ENCODE measurements at places on chromosomes 5 and 9.

- H3K27me3 ChIP-seq = no peaks in the 10 kb centered on the region
- no peak overlapping the region for H3K27ac ChIP-seq
- no peak overlapping the region for H3K4me3 ChIP-seq
- DNase-seq = no peak
- no peaks in the 10 kb centered on the region for H3K36me3 ChIP-seq
Observed at GRCh38 chr9:133735415-133735775, 2.8 kb downstream of the SARDH start.

- no peak for DNase-seq
- no peak overlapping the region for H3K4me3 ChIP-seq
- H3K36me3 ChIP-seq = no peaks in the 10 kb centered on the region
- no peaks in the 10 kb centered on the region for H3K27me3 ChIP-seq
- no peaks in the 10 kb centered on the region for H3K4me1 ChIP-seq
Observed at GRCh38 chr5:150224483-150225027, 34.7 kb downstream of the SLC6A7 start.

DNA sequence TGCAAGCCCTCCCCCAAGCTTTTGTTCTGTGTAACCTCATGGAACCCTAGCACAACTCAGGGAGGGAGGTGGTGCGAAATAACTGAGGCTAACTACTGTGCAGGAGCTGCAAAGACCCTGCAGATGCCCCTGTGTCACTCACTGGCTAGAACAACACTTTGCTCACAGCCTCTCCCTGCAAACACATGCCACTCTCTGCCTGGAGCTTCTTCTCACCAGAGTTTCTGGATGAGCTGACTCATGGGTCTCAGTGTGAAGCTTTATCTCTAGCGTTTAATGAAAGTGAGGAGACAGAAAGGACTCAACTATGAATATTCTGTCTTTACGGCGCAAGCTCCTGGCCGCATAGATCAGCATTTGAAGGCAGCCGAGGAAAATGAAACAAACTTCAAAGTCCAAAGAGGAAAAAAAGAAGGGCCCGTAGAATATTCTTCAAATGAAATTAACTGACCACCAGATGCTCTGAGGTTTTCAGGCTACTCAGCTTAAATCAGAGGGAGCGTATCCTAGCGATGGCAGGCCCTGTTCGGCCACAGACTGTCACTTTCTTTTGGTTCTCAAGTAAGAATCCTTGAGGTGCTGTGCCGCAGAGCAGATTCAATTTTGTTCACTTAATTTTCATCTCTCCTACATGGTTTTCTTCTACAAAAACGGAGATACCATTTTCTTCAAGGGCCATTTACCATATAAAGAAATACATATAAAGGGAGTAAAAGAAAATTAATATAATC lies 77.7 kb upstream of the TAS2R1 start:
- no peak overlapping the region for H3K27ac ChIP-seq
- no peaks in the 10 kb centered on the region for H3K4me1 ChIP-seq
- no peaks in the 10 kb centered on the region for H3K36me3 ChIP-seq
- no peaks in the 10 kb centered on the region for H3K27me3 ChIP-seq
- DNase-seq = no peak

- H3K4me1 ChIP-seq = no peaks in the 10 kb centered on the region
- no peaks in the 10 kb centered on the region for H3K27me3 ChIP-seq
- H3K27ac ChIP-seq = no peak overlapping the region
- no peaks in the 10 kb centered on the region for H3K36me3 ChIP-seq
- no peak overlapping the region for H3K4me3 ChIP-seq
Observed at GRCh38 chr5:94808497-94808896, 190.0 kb downstream of the SLF1 start.

GRCh38 chr9:121277518-121278295 lies 9.7 kb downstream of the GSN start:
- H3K36me3 ChIP-seq = no peaks in the 10 kb centered on the region
- H3K27ac ChIP-seq = no peak overlapping the region
- DNase-seq = no peak

- no peaks in the 10 kb centered on the region for H3K36me3 ChIP-seq
- H3K4me1 ChIP-seq = no peaks in the 10 kb centered on the region
- no peak for DNase-seq
- no peaks in the 10 kb centered on the region for H3K27me3 ChIP-seq
Observed at GRCh38 chr5:136058039-136058971, 29.5 kb downstream of the TGFBI start.

DNA sequence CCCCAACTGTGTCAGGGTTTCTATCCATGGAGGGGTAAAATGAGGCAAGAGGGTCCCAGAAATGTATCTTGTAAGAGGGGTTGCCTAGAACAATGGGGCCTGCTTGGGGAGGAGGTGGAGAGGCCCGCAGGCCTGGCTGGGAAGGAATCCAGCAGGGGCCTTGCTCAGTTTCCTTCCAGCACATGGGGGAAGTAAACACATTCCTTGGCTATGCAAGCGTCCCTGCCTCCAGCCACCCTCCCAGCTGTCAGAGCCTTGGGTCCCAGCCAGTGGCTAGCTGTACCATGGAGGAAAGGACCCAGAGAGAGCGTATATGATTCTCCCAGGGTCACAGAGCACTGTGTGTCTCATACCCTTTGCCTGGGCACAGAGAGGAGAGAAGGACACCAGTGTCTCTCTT lies 71.1 kb upstream of the IL17B start:
- H3K36me3 ChIP-seq = no peaks in the 10 kb centered on the region
- no peaks in the 10 kb centered on the region for H3K4me1 ChIP-seq
- H3K27ac ChIP-seq = no peak overlapping the region
- no peak overlapping the region for H3K4me3 ChIP-seq
- H3K27me3 ChIP-seq = no peaks in the 10 kb centered on the region
- no peak for DNase-seq

DNA sequence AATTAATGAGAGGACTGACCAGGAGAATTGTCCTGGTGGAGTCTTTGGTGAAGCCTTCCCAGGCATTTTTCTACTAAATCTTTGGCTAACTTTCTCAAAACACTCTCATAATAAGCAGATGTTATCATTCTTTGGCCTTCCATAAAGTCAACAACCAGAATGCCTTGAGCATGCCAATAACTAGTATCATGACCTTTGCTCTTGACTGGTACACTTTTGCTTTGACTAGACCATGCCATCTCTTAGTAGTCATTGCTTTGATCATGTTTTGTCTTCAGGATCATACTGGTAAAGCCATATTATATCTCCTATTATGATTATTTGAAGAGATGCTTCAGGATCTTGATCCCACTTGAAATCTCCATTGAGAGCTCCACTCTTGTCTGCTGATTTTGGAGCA lies 506.9 kb downstream of the ELAVL2 start:
- no peaks in the 10 kb centered on the region for H3K36me3 ChIP-seq
- no peak overlapping the region for H3K27ac ChIP-seq
- DNase-seq = no peak
- H3K4me1 ChIP-seq = no peaks in the 10 kb centered on the region

DNA sequence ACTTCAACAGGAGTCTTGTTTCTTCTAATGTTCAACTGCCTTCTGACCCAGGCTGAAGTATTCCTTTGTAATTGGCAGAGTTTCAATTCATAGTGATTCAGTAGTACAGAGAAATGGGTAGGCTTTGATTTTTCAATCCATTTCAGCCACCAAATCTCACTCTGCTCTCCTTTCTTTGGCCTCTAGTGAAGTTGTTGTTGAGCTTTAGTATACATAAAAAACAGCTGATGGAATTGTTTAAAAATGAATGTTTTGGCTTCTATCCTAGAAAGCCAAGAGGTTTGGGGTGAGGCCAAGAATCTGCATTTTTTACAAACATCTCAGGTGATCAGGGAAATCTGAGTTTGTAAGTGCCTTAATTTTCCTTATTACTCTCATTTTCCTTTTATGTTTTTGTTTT lies 182.9 kb upstream of the MAP1B start:
- H3K27ac ChIP-seq = no peak overlapping the region
- no peak for DNase-seq
- no peak overlapping the region for H3K4me3 ChIP-seq
- H3K27me3 ChIP-seq = no peaks in the 10 kb centered on the region
- H3K36me3 ChIP-seq = no peaks in the 10 kb centered on the region

DNA sequence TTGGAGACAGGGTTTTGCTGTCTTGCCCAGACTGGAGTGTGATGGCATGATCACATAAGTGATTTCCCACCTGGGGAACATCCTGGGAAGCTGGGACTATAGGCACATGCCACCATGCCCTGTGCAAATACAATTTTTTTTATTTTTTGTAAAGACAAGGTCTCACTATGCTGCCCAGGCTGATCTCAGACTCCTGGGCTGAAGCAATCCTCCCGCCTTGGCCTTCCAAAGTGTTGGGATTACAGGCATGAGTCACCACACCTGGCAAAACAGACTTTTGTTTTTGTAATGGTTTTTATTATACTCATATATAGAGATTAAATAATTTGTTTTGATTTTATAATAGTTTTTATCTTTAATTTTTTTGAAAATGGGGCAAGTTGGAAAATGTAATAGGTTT lies 14.7 kb downstream of the DNAJC25 start:
- H3K27me3 ChIP-seq = no peaks in the 10 kb centered on the region
- H3K36me3 ChIP-seq = peaks cover 17% of the 10 kb centered on the region
- no peaks in the 10 kb centered on the region for H3K4me1 ChIP-seq
- no peak overlapping the region for H3K4me3 ChIP-seq

- H3K27ac ChIP-seq = no peak overlapping the region
- no peaks in the 10 kb centered on the region for H3K4me1 ChIP-seq
- no peaks in the 10 kb centered on the region for H3K36me3 ChIP-seq
Observed at GRCh38 chr9:114183006-114183405, 27.7 kb downstream of the COL27A1 start.

DNA sequence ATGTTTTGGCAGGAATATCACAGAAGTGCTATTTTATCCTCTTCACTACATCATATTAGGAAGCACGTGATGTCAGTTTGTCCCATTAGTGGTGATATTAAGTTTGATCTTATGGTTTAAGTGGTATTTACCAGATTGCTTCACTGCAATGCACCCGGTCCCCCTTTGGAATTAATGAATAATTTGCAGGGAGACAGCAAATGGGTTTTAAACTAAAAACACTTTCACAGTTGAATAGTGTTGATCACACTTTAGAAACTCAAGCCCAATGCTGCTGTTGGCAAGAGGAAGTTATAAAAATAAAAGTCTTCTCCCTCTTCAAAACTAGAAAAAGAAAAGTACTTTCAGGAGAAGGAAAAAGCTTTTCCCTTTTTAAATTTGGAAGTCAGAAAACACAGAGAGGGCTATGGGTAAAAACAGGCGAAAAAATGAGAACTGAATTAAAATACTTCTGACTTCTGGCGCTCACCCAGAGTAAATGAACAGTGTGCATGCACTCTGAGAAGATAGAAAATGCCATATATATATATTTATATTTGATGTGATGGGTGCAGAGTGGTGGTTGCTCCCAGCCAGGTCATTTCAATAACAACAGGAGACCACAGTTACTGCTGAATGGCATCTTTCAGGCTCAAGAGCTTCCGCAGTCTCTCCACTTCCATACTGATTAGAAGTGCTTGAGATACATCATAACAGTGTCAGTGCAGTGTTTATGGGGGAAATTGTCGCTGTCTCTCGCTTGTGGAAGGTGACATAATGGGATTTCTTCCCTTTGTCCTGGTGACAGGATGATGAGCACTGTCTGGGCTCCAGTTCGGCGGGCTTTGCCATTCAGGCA lies 278.0 kb downstream of the ZSWIM6 start:
- DNase-seq = no peak
- no peaks in the 10 kb centered on the region for H3K27me3 ChIP-seq
- H3K4me1 ChIP-seq = no peaks in the 10 kb centered on the region

GRCh38 chr5:160092960-160093707 lies 26.1 kb downstream of the PWWP2A start:
- no peaks in the 10 kb centered on the region for H3K4me1 ChIP-seq
- H3K27ac ChIP-seq = no peak overlapping the region
- H3K36me3 ChIP-seq = peaks cover 31% of the 10 kb centered on the region
- DNase-seq = no peak

DNA sequence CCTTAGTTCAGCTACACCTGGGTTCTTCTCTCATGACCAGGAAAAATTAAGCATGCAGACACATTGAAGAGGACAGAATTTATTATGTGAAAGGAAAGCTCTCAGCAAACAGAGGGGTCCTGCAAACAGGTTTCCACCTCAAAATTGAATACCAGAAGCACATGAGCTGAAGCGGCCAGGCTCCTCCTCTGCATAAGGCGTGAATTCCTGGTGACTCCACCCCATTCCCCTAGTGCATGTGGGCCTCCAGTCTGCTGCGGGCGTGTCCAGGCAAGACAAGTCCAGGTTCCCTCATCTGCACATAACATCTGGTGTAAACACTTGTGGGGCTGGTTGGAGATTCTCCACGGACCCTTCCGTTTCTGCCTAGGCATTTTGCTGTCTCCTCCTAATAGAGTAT lies 1156.4 kb downstream of the FOXD4L5 start:
- H3K36me3 ChIP-seq = no peaks in the 10 kb centered on the region
- no peak overlapping the region for H3K27ac ChIP-seq
- no peaks in the 10 kb centered on the region for H3K4me1 ChIP-seq
- H3K27me3 ChIP-seq = no peaks in the 10 kb centered on the region
- no peak for DNase-seq

DNA sequence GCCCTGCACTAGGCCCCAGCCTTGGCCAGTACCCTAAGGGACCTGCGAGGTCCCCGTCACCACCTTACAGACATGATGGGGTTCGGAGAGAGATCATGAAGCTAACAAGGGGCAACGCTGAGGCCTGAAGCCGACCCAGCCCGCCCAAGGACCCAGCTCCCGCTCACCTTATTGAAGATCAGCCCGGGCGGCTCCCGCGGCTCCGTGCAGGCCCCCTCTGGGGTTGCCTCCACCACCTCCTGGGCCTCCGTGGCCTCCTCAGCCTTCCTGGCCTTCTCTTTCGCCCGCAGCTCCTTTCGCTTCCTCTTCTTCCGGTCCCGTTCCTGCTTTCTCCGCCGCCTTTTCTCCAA lies 3.6 kb downstream of the SURF6 start:
- no peak overlapping the region for H3K4me3 ChIP-seq
- H3K27ac ChIP-seq = no peak overlapping the region
- no peak for DNase-seq
- H3K27me3 ChIP-seq = no peaks in the 10 kb centered on the region
- peaks cover 42% of the 10 kb centered on the region for H3K36me3 ChIP-seq
- peaks cover 31% of the 10 kb centered on the region for H3K4me1 ChIP-seq

DNA sequence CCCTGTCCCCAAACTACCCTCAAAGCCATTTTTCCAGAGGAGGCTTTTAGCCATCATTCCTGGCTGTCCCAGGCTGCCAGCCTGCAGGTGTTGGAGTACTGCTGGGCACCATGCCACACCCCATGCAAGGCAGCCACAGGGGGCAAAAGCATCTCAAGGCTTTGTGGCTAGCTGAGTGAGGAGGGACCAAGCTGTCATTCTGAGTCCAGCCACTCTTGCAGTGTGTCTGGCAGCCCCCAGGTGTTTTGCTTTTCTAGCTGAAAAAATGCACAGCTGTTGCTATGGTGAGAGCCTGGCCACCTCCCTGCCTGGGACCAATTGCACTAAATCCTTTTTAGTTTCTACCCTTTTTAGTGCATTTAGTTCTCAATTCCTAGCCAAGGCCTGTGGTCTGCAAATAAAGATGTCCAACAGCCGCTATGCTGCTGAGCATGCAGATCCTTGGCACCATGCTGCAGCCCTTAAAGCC lies 50.4 kb upstream of the PTGS1 start:
- DNase-seq = no peak
- no peaks in the 10 kb centered on the region for H3K27me3 ChIP-seq
- H3K27ac ChIP-seq = no peak overlapping the region
- H3K4me1 ChIP-seq = no peaks in the 10 kb centered on the region

GRCh38 chr9:107387409-107387808 lies 102.2 kb downstream of the KLF4 start:
- DNase-seq = no peak
- no peaks in the 10 kb centered on the region for H3K4me1 ChIP-seq
- no peak overlapping the region for H3K4me3 ChIP-seq
- no peaks in the 10 kb centered on the region for H3K36me3 ChIP-seq
